Left cardiac atrium (tissue), 4 donors: ENCODE measurements at places on chromosomes 7 and 10. TPM values are rescaled to one million over a fixed set of nuclear protein-coding genes. Genes with fewer than 3 reads are reported as not detected.

DNA sequence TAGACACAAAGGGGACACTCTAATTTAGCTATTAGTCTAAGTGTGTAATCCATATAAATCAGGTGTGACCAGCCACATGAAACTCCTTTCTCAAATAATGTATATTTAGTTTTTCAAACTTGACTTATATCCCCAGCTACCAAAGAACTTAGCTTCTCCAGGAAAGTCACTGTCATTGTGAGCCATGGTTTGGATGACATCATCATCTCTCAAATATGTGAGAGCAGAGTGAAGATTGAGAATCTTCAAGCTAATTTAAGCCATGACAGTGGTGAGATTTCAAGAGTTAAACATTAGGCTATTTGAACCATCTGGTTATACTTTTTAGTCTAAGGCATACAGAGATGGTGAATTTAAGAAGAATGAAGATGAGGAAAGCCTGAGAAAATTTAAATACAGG, 1165.6 kb downstream of the CNTNAP2 start:
- no peak for DNase-seq

DNA sequence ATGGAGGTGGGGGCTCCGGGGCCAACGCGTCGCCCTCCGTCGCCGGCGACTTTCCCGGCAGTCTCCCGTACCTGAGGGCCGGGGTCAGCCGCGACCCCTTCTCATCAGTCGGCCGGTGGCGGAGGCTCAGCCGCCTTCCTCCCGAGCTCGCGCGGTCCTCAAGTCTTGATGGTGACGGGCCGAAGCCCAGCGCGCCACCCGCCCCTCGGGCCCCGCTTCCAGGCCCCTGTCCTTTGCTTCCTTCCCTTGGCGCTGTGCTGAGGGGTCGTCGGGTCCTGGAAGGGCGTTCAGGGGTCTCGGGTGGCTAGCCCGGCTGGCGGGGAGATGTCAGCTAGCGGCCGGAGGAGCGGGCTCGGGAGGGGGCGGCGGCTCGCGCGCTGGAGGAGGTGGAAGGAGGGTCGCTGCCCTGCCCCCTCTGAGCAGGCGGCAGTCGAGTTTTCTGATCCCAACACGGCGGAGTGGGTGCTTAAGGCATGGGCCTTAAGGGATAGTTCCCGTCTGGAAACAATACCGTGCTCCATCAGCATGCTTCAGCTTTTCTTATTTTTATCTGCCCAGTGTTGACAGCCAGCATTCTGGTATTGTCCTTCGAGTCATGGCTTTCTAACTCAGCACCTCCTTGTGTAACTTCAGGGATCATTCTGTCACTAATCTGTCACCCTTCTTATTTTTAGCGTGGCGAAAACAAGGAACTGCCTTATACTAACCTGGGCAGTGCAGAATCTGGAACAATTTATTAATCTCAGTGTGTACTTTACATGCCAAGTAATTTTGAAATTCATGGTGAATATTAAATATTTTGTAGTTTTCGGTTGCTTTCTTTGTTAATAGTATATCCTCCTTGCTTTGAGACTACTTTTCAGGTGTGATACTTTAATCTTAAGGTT, 748 bp downstream of the PHTF2 start:
- peak; percentile 48 for DNase-seq

- no peak for DNase-seq
Measured at GRCh38 chr7:139844779-139845442, 15.8 kb downstream of the TBXAS1 start.

- DNase-seq, result no peak
Measured at GRCh38 chr7:146057958-146058357, 58.6 kb upstream of the CNTNAP2 start.

- peak; percentile 63 for DNase-seq
Measured at GRCh38 chr10:30529373-30529998, 95.5 kb downstream of the MAP3K8 start.

DNA sequence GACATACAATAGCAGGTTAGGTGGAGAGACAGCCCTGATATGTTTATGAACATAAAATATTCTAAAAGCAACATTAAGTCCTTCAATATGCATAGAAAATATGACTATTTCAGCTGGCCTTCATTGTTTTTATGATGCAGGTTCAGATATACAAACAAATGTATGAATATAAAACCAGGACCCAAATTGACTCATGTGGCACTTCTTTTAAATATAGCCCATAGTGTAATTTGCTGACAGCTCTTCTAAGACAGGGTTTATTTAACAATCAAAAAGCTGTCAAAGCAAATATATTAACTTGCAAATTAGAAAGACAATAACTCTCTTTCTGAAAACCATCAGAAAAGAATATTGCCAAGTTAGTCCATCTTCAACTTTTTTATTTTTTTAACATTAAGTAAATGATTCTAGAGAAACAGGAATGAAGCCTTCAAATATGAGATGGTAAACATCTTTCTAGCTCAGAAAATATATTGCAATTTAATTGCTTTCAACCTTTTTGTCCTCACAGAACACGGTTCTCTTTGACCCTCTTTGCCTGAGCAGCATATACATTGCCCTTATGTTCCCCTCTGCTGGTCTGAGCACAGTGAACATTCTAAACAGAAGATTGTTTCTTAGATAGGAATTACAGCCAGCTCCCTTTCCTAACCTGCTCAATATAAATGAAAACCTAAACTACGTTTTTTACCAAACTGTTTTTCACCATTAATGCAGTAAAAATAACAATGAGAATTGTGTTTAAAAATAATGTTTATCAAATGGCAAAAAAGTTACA, 82.8 kb downstream of the CACNA2D1 start:
- no peak for DNase-seq

- DNase-seq, result no peak
Measured at GRCh38 chr7:152752200-152752912, 7.2 kb upstream of the ACTR3B start.

GRCh38 chr7:155534691-155535090, 11.7 kb downstream of the CNPY1 start:
- no peak for DNase-seq

DNA sequence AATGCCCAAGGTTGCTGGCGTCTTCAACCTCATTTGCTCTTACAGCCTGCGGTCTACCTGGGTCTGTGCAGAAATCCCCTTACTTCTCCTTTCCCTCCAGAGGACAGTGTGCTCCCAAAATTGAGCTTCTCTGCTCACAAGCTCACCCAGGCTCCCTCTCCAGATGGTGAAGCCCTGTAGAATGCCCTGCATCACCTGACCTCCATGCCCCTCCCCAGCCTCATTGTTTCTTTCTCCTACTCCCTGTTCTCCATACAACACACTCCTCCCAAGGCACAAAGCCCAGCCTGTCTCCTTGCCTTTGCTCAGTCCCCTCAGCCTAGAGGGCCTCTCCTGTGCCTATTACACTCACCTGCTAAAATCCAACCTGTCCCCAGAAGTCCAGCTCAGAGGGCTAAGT, 3.5 kb downstream of the CRHR2 start:
- no peak for DNase-seq

GRCh38 chr7:123805287-123805686, 39.7 kb upstream of the HYAL4 start:
- no peak for DNase-seq

GRCh38 chr10:48926255-48926654, 13.4 kb downstream of the LRRC18 start:
- DNase-seq, result no peak

DNA sequence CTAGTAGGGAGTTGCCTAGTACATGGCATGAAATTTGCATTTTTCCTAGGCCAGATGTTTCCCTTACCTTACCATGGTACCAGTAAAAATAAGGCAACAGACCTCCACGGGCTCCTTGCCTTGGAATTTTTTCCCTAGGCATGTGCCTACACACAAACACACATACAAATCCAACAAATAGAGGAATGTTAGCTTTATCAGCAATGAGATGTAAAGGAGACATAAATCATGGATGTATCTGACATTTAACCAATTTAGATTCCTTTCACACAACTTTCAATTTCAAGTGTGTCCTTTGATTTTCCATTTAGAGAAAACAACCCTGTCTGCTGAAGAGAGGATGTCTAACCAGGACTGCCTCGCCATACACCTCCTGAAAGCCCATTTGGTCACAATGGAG, 209.7 kb upstream of the SP4 start:
- DNase-seq, result no peak

FZD8 gene
- 14.8 TPM for total RNA-seq

PNLIP gene
- not detected for total RNA-seq

ERLIN1 gene
- 12.4 TPM for total RNA-seq

CRYGN gene
- total RNA-seq, result 0.24 TPM

MOGAT3 gene
- not detected for total RNA-seq
